Epithelial cell of proximal tubule (primary cell): ENCODE measurements at places on chromosomes 6 and 20. TPM values are rescaled to one million over a fixed set of nuclear protein-coding genes. Genes with fewer than 3 reads are reported as not detected.
A peak's percentile ranks its signal among the peaks of the same experiment; 100 is the strongest.

- DNase-seq: no peak
These were observed 22.0 kb upstream of the QKI start for GRCh38 chr6:163392533-163392932.

GRCh38 chr20:63255931-63256704, 1.9 kb upstream of the NKAIN4 start:
- no peak for DNase-seq

DNA sequence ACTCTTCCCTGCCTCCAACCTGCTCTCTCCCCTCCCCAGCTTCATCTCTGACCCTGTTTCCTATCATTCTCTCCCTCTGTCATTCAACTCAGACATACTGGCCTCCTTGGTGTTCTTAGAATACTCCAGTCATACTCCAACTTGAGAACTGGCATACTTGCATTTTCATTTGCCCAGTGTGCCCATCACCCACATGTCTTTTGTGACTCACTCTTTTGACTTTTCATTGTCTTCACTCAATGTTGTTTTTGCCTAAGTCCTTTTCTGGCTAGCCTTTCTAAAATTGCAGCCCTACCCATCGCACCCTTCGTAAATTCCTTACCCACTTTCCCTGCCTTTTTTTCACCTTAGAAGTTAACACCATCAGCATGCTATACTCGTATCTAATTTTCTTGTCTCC, 77.0 kb upstream of the CD2AP start:
- no peak for DNase-seq

DNA sequence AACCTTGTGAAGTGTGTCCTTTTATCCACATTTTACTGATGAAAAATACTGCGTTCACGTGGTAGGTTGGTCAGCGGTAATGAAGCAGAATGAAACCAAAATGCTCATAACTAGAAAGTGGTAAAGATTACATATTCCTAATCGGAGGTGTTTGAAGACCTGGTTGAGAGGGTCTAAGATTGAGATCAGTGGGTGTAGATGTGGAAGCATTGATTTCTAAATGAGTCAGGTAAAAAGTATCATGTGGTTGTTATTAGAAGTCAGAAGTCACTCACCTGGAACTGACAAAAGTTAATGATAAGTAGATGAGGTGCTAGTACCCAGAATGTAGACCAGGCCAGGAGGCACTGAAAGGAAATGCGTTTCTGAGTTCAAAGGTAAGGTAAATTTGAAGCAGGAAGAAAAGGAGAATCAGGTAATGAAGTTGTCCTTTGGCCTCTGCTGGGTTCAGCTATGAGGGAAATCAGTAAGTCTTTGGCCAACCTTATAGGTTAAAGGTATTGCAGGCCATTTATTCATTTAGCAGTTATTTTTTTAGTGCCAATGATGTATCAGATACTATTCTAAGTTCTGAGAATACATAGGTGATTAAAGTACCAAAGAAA, 31.2 kb downstream of the FAM83B start:
- DNase-seq: peak; percentile 41

DNA sequence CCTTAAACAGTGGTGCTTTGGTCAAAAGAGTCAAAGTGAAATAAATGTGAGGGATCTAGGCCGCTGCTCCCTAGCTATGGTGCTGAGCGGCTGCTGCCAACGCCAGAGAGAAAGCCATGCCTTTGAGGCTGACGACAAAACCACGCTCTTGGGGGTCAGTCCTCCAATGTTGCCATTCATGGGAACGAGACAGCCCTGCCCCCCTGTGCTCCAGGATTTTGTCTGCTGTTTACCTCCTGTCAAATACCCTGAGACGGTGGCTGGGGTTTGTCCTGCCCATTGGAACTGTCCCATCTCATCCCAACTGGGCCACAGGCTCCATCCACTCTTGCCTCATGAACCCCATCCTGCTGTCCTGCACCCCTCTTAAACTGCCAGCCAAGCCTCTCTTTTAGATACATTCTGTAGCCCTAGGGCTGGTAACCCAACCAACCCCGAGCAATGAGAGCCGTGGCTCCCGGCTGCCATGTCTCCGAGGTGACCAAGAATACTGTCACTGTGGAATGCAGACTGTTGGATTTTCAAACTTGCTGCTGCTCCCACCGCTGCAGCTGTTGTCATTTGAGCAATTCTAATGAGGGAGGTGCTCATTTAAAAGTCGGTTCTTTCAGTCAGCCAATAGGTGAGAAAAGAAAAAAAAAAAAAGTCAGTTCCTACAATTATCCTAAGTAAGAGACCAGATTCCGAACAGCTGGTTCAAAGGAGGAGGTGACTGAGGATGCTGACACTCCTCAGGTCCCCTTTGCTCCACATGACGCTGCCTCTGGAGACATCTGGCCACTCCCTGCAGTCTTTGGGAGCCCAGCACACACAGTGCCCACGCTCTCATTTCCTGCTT, 73.1 kb upstream of the QKI start:
- DNase-seq: no peak

DNA sequence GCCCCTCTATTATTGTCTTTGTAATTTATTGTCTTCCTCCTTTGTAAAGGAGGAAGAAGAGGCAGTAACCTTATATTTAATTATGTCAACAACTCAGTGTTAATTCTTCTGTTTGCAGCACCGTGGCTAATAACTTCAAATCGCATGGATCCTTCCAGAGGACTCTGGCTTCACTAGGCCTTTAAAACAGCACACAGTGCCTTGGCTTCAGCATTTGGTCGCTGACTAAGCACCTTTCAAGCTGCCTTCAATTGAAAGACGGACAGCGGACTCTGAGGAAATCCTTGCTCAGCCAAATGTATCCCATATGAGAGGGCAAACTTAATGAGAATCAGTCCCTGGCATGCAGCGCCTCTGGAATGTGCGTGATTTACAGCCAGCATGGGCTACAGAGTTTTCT, 64.2 kb downstream of the SGK1 start:
- DNase-seq: peak; percentile 84

DNA sequence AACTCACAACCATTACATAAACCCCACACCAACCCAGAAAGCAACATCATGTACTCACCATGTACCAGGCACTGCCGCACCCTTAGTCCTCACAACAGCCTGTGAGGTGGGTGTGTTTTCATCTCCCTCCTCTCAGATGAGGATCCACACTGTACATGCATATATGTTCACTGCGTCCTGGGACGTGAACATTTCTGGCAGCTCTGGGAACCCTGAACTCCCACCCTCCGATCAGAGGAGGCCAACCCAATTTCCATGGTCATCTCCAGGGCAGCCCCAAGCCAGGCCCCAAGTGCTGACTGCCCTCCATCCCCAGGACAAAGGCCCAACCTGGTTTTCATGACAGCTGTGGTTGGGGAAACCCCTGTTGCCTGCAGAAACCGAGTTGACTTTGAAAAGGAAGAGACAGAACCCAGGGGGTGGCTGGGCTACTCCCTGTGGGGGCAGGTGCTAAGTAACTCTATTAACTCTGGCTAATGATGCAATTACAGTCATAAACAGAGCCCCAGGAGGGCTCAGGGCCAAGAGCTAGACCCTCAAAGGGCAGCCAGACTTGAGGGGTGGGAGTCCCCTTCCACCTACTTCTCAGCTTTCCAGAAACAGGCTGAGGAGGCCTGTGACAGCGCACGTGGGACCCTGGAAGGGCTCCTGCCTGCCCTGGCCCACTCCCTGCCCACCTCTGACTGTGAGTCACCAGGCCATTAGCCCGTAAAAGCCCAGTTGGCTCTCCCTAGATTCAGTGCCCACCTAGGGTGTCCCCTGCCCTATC, 2.6 kb downstream of the TFEB start:
- DNase-seq: no peak

GRCh38 chr6:65900928-65901327, 193.9 kb upstream of the EYS start:
- no peak for DNase-seq

Gene DLK2
- total RNA-seq: 0.12 and 0.29 TPM in 2 replicates

Gene MATN4
- not detected in 2 replicates for total RNA-seq

Gene TMEM200A
- total RNA-seq: 2.1 and 3.3 TPM in 2 replicates

Gene SDC4
- 153 and 239 TPM in 2 replicates for total RNA-seq

Gene GSTA4
- 10.5 and 12.1 TPM in 2 replicates for total RNA-seq

Gene CCN6
- 0.58 and 1.4 TPM in 2 replicates for total RNA-seq
